ENCODE measurements at places on chromosomes 11 and 22. TPM values are rescaled to one million over a fixed set of nuclear protein-coding genes. Genes with fewer than 3 reads are reported as not detected.
A peak's percentile ranks its signal among the peaks of the same experiment; 100 is the strongest.

CYB5R3 gene
- total RNA-seq = 44.2 TPM

NTM gene
- 2.1 TPM for total RNA-seq

DGCR6 gene
- total RNA-seq = 0.26 TPM

FGF3 gene
- not detected for total RNA-seq

BCO2 gene
- 1.8 TPM for total RNA-seq

TEF gene
- 4.0 TPM for total RNA-seq

EEF1G gene
- total RNA-seq = 1,809 TPM

APOA4 gene
- total RNA-seq = not detected

DNA sequence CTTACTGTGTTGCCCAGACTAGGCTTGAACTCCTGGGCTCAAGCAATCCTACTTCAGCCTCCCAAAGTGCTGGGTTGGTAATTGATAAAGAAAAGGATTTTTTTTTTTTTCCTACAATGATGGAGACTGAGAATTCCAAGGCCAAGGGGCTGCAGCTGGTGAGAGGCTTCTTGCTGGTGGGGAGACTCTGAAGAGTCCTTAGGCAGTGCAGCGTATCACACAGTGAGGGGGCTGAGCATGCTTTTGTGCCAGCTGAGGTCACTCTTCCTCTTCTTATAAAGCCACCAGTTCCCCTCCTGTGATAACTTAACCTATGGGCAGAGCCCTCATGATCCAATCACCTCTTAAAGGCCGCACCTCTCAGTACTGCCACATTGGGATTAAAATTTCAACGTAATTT lies 28.2 kb upstream of the CCDC81 start:
- DNase-seq = no peak

GRCh38 chr22:24330636-24331035 lies 60.0 kb downstream of the SPECC1L start:
- no peak for DNase-seq

GRCh38 chr11:119087123-119087522 lies 2.4 kb downstream of the HMBS start:
- DNase-seq = no peak

- DNase-seq = no peak
Measured at GRCh38 chr11:120881596-120881995, 142.3 kb upstream of the TBCEL start.

DNA sequence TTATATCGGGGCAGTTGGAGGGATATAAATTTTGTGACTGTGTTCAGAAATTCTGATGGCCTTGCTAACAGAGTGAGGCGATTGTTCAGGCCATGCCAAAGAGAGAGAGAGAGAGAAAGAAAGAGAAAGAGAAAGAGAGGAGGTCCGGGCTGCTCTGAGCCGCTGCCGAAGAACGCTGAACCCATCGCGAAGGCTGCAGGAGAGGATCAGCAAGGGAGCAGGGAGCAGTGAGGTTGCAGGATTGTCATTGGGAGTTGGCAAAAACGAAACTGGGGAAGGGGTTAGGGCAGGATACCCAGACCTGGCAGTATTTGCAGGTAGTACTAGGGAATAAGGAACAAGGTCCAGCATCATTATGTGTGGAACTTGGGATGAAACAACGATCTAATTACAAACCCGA lies 537.1 kb downstream of the INSC start:
- DNase-seq = no peak

DNA sequence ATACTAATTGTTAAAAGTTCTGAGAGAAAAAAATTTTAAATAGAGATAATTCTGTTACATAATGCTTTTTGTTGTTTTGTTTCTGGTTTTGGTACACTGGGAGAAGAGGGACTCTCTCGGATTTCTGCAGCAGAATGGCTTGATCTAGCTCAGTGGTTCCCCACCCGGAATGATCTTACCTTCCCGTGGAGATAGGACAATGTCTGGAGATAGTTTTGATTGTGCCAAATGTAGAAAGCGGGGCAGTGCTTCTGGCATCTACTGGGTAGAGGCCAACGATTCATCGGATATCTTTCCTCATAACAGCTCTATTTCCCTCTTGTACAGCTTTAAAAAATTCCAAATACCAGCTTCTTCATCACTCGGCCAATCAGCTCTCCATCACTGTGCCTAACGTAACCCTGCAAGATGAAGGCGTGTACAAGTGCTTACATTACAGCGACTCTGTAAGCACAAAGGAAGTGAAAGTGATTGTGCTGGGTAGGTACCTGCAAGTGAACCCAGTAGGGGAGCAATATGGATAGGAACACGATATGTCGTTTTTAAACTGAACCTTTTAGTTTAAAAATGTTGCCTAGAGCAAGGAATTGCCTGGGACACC lies 13.2 kb downstream of the CRTAM start:
- no peak for DNase-seq

- DNase-seq = no peak
Measured at GRCh38 chr11:69337211-69337721, 43.3 kb downstream of the MYEOV start.

DNA sequence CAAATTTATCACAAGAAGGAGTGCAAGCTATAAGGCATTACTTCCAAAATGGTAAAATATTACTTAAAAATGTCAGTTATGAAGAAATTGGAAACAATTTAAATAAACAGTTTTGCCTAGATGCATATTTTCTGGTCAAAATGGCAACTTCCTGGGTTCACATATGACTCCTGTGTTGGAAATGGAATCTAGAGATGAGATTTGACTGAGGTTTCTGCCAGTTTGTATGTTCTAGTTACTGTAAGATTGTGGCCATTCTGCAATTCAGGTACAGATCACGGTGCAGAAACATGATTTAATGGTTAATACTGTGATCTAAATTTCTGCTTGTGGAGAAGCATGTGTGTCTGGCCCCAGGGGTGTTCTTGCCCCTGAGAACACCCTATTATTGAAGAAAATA lies 3.4 kb upstream of the OR4C6 start:
- DNase-seq = no peak

GRCh38 chr11:103395612-103396011 lies 286.4 kb downstream of the DYNC2H1 start:
- peak; percentile 5 for DNase-seq

DNA sequence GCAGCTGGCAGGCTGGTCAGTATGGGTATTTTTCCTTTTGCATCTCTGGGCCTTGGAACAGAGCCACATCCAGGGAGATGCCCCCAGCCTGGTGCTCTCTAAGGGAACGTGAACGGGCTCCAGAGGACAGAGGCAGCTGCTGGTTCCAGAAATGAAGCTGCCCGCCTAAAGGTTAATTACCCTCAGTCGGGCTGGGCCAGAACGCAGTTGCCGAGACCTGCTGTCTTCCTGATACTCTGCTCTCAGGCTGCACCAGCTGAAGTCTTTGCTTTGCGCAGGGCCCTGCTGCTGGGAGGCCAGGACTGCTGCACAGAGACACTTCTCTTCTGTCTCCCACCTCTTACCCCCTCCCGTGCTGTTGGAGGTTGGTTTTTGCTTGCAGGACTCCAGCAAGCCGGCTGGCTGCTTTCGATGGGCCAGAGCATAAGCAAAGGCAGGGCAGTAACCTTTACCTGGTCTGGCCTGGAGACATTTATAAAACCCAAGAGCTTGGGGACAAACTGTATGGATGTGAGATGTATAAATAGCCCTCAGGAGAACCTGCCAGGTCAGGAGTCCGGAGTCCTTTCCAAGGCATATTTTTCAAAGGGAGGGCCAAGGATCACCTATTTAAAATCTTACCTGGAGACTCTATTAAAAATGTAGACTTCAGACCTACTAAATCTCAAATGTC lies 197.1 kb downstream of the GRIK4 start:
- DNase-seq = no peak

DNA sequence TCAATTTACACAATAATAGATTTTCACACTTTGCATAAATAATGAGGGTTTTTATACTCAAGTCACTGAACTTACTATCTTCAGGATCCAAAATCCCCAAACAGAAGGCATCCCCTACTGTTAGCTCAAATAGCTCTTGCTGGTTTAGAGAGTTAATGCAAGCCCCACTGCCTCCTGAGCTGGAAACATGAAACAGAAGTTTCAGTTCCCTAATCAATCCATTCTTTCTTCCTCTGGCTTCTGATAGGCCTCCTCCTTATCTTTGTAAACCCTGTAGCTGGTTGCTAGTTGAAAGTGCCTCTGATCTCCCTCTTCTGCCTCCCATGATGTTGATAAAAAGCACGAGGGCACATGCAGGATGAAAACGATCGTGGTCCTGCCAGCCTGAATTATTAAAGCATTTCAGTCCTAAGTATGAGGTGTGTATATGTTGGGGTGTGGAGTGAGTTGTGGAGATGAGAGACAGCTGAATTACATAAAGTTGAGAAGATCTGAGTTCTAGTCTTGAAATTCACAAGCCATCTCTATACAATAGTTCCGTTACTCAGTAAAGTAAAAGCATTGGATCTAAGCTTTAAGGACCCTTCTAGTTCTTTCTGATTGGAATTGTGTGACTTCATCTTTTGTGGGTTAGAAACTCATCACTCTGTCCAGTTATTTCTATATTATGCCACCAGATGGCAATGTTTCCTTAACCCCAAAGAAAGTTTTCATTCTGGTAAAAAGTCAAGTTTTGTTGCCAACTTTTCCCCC lies 35.0 kb upstream of the EHF start:
- no peak for DNase-seq

- no peak for DNase-seq
Measured at GRCh38 chr11:125452125-125452470, 44.0 kb downstream of the FEZ1 start.

DNA sequence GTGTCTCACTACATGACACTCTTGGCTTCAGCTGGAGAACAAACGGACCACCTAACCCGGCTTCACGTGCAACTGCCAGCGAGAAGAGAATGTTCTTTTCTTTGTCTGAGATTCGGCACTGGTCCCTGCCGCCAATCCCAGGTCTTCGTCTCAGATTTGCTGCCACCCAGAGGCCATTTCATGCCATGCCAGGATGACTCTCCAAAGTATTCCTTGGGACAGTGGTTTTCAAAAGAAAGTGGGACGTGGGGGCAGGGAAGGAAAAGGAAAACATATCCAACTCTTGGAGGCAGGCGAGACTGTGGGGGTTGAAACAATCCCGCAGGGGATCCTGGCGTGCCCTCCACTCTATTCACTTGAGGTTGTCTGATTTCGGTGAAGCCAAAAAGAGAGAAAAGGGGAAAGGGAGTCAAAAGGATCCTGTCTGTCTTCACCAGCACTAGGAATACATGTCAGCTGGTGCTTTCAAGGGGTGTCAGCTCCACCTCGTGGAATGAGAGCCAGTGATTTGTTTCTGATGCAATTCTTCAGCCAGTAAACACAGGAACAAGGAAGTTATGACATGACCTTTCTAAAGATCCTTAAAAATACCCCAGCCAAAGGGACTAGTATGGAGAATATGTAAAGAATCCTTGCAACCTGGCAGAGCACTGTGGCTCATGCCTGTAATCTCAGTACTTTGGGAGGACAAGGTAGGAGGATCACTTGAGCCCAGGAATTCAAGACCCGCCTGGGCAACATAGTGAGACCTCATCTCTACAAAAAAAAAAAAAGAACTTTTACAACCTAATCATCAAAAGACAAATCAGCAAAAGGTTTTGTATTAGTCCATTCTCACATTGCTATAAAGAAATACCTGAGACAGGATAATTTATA lies 41.0 kb upstream of the APLNR start:
- DNase-seq = peak; percentile 60

- no peak for DNase-seq
Measured at GRCh38 chr11:131154351-131154750, 216.1 kb upstream of the NTM start.

DNA sequence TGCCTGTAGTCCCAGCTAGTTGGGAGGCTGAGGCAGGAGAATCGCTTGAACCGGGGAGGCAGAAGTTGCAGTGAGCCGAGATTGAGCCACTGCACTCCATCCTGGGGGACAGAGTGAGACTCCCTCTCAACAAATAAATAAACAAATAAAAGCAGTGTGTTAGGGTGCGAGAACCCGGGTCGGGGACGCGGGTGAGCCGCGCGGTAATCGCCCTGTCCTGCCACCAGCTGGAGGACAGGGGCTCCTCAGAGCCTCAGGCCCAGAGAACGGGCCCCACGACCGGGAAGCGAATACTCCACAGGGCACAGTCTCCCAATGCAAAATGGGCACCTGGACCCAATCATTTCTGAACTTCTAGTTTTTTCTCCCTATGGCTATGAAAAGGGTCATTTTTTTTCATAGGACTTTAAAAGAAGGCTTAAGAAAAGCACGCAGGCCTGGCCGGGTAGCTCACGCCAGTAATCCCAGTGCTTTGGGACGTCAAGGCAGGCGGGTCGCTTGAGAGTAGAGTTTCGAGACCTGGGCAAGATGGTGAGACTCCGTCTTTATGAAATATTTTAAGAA lies 744 bp upstream of the MCM5 start:
- no peak for DNase-seq

- no peak for DNase-seq
Measured at GRCh38 chr11:66393954-66394353, 22.4 kb upstream of the SLC29A2 start.

DNA sequence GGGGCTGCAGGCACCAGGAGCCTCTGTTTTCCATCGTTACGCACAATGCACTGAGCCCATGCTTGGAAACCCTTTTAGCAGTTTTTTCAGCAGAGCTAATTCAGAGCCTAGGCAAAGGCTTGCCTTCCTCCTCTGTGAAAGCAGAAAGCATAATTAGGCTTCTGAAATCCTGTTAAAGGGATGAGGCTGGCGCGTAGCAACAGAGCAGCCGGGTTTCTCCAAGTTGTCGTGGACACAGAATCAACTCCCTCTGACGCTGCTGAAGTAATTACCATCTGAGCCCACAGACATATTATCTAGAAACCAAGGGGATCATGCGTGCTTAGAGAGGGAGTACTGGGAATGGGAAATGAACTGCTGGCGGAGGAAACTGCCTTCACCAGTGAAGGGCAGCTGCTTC lies 85.4 kb downstream of the MYO18B start:
- no peak for DNase-seq

DNA sequence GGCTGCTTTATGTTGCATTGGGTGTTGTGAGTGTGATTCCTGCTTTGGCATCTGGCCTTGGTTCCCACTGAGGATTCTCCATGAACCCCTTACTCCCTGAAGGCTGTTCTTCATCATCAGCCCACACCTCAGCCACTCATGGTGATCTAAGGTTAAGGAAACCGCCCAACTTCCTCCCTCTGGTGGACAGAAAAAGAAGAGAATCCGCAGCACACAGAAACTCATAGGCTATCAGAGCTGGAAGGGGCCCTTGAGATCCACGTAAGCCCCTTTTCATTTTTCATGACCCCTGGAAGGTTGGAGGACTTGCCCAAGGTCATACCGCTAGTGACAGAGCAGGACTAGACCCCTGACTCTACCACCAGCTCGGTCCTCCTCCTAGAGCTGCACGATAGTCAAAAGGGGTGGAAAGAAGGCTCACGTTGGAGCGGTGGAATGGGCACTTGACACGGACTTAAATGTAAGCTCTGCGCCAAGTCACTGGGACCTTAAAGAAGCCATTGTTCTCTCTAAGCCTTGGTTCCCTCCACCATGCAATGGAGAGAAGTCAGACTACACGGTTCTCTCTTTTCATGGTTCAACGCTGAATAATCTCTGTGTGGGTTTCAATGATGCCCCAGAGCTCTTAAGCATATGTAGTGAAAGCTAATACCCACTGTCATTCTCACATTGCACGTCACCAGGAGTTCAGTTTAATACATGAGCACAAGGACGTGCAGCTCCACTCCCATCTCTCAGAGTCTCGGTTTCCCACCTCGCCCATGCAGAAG lies 83.6 kb upstream of the CRTAM start:
- no peak for DNase-seq

- no peak for DNase-seq
Measured at GRCh38 chr11:123521930-123522329, 91.9 kb downstream of the GRAMD1B start.
